ENCODE measurements at places on chromosomes 1 and 21.

GRCh38 chr1:180185281-180185680 is 30.6 kb downstream of the QSOX1 start:
- no peak for DNase-seq

- DNase-seq: no peak
Observed at GRCh38 chr1:21233490-21233889, 56.8 kb downstream of the ECE1 start.

GRCh38 chr1:106584107-106584506 is 472.4 kb upstream of the PRMT6 start:
- DNase-seq: no peak

GRCh38 chr1:113307771-113308445 is 82.4 kb upstream of the MAGI3 start:
- DNase-seq: no peak

DNA sequence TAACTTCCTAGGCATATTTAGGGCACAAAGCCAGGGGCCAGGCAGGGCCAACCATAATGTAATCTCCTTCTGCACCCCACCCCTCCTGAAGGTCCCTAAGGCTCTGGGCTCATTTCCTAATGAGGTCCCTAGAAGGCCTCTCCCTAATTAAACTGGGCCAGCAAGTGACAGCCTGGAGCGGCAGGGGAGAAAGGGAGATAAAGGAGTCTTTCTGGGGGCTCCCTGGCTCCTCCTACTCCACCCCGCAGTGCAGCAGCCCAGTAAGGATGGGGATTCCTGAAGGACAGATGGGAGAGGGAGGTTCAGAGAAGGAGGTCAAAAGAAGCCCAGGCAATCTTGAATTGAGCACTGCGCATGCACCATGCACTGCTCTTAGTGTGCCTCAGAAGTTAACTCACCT is 12.8 kb downstream of the LRP8 start:
- no peak for DNase-seq

GRCh38 chr1:147241934-147242448 is 493 bp upstream of the CHD1L start:
- DNase-seq: no peak

DNA sequence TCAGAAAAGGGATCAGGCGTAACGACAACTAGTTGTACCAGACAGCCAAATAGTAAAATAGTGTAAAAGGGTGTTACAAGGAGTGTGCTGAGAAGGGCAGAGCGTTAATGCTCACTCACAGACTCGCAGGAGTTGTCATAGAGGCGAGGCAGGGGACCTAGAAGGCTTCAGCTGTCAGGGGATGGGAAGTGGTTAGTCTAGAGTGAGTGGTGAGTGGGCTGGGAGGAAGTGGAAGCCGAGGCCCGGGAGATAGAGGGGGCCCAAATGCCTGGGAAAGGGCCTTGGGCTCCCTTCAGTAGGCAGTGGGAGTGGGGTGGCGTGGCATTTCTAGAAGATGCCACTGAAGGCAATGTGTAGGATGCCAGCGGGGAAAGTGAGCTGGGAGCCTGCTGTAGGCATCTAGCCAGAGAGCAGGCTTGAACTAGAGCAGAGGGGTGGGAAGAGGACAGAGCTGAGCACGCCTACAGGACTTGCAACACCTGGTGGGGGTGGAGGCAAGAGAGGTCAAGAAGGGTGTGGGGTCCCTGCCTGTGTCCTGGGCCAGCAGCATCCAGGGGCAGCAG is 10.3 kb downstream of the SLC6A17 start:
- DNase-seq: no peak

- DNase-seq: no peak
Observed at GRCh38 chr1:234373959-234374254, 651 bp downstream of the COA6 start.

- no peak for DNase-seq
Observed at GRCh38 chr1:20740781-20741180, 8.3 kb upstream of the SH2D5 start.

DNA sequence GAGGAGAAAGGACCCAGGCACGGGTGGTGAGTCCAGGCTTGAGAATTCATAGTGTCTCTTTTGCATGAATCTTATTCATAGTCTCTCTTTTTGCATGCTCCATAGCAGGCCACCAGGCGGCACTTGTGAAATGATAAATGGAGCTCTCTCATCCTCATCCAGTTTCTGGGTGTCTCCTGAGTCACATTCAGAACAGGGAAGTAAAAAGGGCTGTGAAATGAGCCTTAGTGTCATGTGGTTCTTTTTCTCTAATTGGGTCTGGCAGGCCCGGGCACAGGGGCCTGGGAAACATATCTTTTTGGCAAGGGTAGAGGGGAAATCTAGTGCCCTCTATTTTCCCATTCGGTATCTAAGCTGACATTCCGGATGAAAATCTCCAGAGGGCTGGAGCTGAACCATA is 19.1 kb upstream of the NCF2 start:
- no peak for DNase-seq

GRCh38 chr1:181113059-181113641 is 24.6 kb downstream of the IER5 start:
- DNase-seq: no peak

- DNase-seq: no peak
Observed at GRCh38 chr1:163038928-163039706, 30.0 kb upstream of the RGS4 start.

GRCh38 chr1:23979387-23979880 is 693 bp downstream of the SRSF10 start:
- DNase-seq: no peak

DNA sequence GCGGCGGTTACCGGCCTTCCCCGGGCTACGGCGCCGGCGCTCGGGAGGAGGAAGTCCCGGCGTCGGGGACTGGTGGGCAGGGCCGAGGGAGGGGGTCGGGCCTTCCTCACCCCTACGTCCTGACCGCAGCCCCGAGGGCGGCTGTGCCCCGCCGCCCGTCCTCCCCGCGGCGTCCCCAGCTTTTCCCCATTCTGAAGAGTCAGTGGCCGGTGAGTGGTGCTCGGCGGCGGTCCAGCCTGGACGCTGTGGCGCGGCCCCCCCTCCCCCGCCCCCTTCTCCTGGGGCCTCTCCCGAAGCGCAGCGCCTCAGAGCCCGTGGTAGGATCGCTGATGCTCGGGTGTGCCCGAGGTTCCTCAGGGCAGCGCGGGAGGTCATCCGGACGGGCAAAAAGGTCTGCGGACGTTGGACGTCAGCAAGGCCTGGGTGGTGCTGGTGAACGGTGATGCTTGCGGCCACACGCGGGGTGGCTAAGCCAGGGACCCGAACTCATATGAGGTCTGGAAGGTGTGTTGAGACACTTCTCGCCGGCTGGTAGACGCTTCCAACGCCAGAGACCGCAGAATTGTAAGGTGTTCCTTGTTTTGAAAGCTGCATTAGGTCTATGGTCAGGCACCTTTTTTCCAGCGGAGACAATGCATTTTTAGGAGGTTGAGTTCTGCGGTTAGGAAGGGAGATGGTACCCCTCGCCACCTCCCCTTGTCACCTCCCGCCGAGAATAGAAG is 725 bp downstream of the SLC25A33 start:
- no peak for DNase-seq

GRCh38 chr1:36339215-36339614 is 15.8 kb upstream of the EVA1B start:
- no peak for DNase-seq

GRCh38 chr1:202578565-202578964 is 131.7 kb downstream of the SYT2 start:
- DNase-seq: no peak

- no peak for DNase-seq
Observed at GRCh38 chr1:110728388-110729001, 53.8 kb upstream of the KCNA3 start.

- DNase-seq: no peak
Observed at GRCh38 chr1:116286541-116286971, 86.5 kb upstream of the ATP1A1 start.

DNA sequence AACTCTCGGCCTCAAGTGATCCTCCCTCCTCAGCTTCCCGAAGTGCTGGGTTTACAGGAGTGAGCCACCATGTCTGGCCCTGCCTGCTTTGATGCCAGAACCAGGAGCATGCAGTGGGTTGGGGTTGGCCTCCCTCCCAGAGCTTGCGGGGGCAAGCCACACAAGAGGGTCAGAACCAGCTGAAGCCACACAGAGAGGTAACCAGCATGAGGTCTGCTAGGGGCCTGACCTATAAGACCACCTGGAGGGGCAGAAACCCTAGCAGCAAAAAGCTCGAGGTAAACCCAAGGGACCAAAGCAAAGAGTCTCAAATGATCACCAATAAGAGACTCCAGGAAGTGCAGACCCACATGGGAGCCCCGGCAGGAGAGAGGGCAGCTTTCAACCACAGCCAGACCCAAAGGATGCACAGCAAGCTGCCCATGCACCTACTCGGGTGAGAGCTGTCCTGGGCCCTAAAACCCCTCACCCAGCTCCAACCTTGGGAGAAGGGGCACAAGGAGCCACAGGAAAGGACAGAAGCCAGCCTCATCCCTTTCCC is 81.2 kb downstream of the TOMM20 start:
- DNase-seq: no peak
